Melanocyte of skin (primary cell): ENCODE measurements at places on chromosomes 1 and 21. TPM values are rescaled to one million over a fixed set of nuclear protein-coding genes. Genes with fewer than 3 reads are reported as not detected.

The LCK gene
- total RNA-seq, result not detected in 2 replicates

The KIF26B gene
- total RNA-seq, result 3.3 and 4.1 TPM in 2 replicates

The AMY2A gene
- total RNA-seq, result not detected in 2 replicates

The PRUNE1 gene
- total RNA-seq, result 9.6 and 16.0 TPM in 2 replicates

The S100A7 gene
- total RNA-seq, result not detected in 2 replicates
